ENCODE measurements at places on chromosomes 4 and X.

- no peak for DNase-seq
Measured at GRCh38 chr4:20480165-20480947, 219.9 kb upstream of the PACRGL start.

GRCh38 chr4:144667500-144667899, 21.5 kb downstream of the HHIP start:
- no peak for DNase-seq

GRCh38 chrX:17161991-17162390, 213.0 kb upstream of the NHS start:
- DNase-seq: no peak

DNA sequence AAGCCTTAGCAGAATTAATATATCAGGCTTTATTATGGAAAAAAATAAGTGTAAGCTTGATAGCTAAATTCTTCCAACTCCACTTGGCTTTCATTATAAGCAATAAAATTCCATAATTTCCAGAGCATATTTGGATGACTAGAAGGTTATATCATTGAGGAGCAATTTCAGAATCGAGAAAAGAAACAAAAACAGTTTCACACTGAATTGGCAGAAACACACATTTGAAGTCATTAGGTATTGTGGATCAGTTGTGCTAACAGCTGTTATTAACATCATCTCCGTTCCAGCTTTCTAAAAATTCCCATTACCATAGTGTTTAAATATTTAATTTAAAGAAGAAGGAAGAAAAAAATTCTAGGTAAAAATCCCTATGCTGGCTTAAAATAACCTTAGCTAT, 92.6 kb downstream of the ANTXR2 start:
- no peak for DNase-seq

DNA sequence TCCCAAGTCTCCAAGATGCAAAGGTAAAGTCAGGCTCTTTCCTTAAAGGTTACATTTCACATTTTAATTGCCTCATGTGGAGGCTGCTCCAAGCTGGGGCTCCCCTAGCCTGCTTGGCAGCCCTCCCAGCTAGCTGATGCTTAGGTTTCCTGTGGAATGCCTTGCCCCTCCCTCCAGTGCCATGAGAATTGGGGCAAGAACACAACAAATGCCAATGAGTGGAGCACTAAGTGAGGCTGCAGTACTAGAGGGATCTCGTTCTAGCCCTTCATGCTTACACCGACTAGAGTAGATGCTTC, 597.7 kb downstream of the MID1IP1 start:
- DNase-seq: no peak

- no peak for DNase-seq
Measured at GRCh38 chr4:151530230-151530629, 121.3 kb downstream of the FHIP1A start.

- no peak for DNase-seq
Measured at GRCh38 chr4:1116838-1117237, 3.5 kb upstream of the RNF212 start.

Data from stimulated activated CD8-positive, alpha-beta memory T cell treated with anti-CD3 and anti-CD28 coated beads, Interleukin-15, amount 100 ng/mL, for 4 hours (primary cell).